ENCODE measurements at places on chromosomes 12 and 14.

DNA sequence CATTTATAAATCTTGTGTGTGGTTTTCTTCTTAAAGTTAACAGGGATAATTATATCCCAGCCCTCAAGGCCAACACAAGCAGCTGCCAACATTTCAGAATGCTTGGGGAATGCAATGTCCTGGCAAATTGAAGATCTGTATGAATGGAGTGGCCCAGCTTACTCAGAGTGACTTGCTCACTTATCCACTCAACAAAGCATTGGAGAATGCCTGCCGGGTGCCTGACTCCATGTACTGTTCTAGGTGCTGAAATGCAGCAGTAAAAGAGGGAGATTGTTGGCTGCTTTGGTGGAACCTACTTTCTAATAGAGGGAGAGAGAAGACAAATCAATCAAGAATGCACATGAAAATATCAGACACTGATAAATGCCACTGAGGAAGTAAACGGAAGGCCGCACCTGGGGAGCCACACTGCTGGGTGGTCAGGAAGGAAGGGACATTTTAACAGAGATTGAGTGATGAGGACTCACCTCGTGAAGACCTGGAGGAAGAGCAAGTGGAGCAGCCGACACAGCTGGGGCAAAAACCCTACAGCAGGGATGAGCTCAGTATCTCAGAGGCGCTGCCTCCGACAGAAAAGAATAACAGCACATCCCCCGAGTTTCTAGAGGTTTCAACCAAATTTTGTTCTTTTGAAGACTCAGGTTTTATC lies 61.2 kb upstream of the VASH1 start:
- no peak for DNase-seq

DNA sequence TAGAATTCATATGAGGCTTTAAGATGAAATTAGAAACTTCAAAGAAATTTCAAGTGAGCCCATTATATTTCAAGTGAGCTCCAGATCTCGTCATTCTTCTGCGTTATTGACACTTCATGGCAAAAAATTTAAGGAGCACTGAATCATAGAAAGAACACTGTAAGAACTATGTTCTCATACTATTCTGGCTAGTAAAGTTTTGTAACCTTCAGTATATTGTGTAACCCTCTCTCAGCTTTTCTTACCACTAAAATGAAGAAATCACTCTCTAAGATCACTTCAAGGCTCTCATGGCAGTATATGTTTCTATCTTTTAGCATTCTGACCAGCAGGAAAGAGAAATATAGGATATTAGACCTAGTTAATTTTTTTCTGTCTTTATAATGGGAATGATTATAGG lies 6.3 kb downstream of the GPHN start:
- DNase-seq = no peak

DNA sequence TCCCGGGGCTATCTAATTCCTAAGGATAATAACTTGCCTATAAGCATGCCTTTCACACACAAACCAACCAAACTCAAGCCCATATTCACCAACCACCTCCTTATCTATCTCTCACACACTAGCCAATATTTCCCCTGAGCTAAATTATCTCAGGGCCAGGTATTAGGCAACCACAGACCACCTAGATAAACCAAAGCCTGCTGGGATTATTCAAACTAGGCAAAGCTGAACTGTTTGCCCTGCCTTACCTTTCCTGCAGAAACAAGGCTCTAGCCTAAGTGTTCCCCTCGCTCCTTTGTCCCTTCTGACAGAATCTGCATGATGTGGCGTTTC lies 114.7 kb upstream of the EEA1 start:
- DNase-seq = no peak

DNA sequence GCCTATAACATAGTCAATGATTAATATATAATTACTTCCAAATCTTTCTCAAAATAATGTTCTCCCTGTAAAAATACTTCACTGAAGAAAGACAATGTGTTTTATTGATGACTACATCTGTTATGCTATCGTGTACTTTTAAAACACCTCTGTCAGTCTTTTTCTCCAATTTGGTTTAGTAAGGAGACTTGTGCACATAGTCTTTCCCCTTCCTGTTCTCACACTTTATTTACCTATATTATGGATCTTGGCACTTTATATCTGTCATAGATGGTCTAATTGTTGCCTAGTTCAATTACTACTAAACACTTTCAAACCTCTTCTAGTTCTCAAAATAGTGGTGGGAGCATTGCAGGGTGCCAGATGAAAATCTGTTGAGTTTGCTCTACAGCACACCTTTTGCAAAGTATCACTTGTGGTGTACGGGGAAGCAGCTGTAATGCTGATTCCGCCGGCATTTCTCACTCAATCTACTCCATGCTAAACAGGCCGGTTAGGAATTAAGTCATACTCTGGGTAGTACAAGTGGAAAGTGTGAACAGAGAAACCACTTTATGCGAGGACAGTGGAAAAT lies 1.1 kb upstream of the INSM2 start:
- no peak for DNase-seq

DNA sequence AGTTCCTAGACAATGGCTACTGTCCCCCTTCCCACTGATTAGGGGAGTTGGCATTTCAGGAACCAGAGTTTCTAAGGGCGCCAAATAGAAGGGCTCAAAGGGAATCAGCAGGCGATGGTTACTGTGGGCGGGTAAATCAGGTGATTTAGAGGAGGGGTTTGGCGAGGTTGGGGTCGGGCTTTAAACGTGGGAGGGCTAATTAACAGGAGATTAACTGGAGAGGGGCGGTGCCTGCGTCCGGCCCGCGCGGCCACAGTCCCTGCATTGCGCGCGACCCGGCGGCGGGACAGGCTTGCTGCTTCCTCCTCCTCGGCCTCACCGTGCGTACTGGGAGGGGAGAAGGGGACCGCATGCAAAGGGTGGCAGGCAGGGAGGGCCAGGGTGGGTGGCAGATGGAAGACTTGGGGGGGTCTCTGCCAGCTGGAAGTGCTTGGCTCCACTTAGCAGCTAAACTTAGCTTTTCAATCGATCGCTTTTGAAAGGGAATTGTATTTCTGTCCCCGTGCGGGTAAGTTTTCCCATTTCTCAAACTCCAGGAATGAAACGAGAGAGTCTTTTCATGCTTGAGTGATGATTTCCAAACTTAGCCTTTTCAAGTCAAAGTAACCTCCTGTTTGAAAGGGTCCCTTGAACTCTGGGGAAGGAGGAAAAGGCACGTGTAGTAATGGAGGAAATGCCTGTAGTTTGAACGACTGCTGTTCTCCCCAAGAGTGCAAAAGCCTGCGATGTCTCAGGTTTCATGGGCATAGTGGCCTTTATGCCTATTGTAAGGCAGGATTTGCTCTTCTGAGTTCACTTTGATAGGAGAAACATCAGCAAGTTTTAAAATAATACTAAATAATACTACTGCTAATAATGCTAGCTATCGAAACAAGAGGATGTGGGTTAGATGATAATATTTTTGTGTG lies at the start of gene MGST1:
Gene MGST1 (plus strand): TSS at position 255 of the 908 bp plus-strand sequence. CDS start 6,608 bp downstream, outside the sequence.
- DNase-seq = no peak

- DNase-seq = no peak
These were observed 291.0 kb downstream of the SNAPC1 start for GRCh38 chr14:62053188-62053587.

GRCh38 chr12:109551108-109551507 lies 22.2 kb downstream of the MMAB start:
- DNase-seq = no peak

DNA sequence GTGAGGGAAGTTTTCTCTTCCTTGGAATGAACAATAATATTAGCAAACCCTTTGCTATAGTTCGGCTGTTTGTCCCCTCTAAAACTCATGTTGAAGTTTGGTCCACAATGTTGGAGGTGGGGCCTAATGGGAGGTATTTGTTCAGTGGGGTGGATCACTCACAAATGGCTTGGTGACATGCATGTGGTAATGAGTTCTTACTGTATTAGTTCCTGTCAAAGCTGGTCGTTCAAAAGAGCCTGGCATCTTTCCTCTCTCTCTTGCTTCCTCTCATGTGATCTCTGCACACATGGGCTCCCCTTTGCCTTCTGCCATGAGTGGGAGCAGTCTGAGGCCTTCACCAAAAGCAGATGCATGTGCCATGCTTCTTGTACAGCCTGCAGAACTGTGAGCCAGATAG lies 13.1 kb upstream of the PPP4R4 start:
- DNase-seq = no peak

DNA sequence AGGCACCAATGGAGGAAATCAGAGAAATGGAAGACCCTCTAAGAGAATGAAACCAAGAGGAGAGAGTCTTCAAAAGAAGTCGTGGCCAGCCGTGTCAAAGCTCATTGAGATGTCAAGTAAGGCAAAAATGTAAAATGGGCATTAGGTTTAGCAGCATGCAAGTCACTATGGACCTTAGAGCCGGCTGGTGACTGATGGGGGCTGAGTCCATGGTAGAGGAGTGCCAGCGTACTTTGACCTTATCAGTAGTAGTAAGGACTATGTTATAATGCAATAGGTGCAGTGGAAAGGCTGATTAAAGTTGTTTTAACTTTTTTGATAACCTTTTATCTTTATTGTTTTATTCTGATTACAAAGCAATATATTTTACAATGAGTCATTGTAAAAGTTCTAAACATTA lies 66.5 kb downstream of the ANO6 start:
- DNase-seq = no peak

DNA sequence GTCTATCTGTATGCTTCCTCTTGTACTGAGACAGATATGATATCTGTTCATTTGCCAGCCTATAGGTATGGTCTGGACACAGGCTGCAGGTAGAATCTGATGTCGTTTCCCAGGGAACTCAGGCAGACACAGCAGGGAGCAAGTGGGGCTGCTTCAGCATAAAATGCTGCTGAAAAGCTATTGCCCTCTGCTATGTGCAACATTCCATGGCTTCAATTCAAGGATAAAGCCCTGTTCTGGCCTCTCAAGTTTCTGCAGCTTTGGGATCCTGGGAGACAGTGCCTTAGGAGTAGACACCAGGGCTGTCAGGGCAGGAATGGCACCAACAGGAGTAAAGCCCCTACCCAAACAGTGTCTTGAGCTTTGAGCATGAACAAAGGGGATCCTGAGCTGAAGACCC lies 173.5 kb downstream of the SLC41A2 start:
- DNase-seq = no peak

- DNase-seq = no peak
These were observed 152.4 kb upstream of the PWP1 start for GRCh38 chr12:107533218-107533617.

DNA sequence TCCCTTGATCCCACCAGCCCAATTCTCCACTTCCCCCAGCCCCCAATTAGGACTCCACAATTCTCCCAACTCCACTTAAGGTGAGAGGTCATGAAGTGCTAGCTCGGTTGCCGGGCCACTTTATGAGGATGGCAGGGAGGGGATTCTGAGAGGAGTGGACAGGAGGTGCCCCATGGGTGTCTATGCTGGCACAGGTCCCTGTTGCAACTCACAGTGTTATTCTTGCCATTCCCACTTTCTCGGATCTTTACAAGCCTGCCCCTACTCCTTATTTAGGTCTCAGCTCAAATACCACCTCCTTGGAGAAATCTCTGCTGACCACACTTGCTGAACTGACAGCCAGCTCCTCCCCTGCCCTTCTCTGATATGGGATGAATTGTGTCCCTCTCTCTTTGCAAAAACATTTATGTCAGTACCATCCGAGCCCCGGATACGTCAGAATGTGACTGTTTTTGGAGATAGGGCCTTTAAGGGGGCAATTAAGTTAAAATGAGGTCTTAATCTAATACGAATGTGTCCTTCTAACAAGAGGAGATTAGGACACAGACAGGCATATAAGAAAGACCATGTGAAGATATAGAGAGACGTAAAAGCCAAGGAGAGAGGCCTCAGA lies 4.2 kb upstream of the LGALS3 start:
- no peak for DNase-seq

DNA sequence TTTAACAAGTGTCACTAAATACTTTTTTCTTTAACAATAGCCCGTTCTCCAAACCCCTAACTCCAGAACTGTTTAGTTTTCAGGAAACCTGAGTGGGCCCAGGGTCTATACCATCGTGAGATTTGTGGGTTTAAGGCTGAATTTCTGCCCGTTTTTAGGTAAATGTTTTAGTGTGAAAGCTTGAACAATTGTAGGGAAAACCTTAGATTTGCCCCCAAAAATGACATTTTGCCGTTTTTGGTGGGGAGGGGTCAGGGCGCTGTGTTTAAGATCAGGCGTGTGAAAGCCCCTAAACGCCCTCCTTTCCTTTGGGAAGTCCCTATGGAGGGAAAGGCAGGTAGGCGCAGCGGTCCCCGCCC lies 320 bp upstream of the PRPF39 start:
- DNase-seq = no peak

DNA sequence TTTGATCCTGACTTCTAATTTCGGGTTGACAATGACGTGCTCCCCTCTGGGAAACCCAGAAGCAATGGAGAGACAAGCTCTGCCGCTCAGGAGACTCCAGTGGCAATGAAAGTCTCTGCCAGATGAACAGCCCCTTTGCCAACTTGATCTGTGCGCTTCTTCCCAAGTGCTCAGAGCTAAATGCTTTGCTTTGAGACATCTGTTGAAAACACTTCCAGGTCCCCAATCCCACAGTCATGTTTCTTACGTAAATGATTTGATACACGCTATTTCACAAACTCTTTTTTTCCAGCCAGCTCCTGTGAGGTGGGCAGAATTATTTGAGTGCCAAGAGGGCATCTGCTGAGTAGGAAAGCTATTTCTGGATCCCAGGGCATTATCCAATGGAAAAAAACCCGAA lies 147.6 kb downstream of the RIMBP2 start:
- no peak for DNase-seq

DNA sequence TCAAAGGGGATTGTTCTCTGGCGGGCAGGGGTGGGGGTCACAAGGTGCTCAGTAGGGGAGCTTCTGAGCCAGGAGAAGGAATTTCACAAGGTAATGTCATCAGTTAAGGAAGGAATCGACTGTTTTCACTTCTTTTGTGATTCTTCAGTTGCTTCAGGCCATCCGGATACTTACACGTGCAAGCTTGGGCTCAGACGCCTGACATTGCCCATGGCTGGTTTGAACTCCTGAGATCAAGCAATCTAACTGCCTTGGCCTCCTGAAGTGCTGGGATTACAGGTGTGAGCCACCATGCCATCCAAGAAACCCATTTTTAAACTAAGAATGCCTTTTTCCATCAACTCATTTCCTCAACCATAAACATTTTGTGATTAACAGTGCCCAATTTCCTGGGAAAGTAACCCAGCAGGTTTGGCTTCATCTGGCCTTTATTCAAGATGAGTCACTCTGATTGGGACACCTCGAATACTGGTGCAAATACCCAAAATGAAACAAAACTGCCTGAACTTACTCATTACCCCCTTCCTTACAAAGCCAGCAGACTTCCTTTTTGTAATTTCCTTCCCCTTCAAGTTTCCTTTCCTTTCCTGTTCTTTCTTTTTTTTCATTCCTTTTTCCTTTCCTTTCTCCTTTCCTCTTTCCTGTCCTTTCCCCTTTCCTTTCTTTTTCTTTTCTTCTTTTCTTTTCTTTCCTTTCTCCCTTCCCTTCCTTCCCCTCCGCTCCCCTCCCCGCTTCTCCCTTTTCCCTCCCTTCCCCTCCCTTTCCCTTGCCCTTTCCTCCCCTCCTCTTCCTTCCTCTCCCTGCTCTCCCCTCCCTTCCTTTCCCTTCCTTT lies 10.2 kb upstream of the RNASE10 start:
- DNase-seq = no peak

DNA sequence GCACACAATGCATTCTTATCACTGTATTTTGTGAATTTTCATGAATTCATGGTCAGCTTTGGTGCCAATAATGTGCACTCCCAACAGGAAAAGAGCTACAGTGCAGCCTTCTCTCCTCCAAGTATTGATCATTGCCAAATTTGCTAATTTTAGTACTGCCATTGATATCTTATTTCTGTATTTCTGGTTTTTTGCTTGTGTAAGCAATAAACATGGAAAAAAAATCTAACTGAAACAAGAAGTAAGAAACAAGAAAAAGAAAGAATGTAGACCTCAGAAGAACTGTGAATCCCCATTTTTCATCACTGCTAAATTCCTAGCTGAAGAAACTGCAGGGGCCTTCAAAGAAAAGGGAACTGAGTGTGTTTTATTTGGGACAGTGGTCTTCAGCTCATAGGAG lies 161.2 kb downstream of the METTL25 start:
- DNase-seq = no peak

- DNase-seq = no peak
These were observed 567.4 kb downstream of the NRXN3 start for GRCh38 chr14:78737601-78738000.
